ENCODE measurements at places on chromosomes 16 and 17.
A peak's percentile ranks its signal among the peaks of the same experiment; 100 is the strongest.

DNA sequence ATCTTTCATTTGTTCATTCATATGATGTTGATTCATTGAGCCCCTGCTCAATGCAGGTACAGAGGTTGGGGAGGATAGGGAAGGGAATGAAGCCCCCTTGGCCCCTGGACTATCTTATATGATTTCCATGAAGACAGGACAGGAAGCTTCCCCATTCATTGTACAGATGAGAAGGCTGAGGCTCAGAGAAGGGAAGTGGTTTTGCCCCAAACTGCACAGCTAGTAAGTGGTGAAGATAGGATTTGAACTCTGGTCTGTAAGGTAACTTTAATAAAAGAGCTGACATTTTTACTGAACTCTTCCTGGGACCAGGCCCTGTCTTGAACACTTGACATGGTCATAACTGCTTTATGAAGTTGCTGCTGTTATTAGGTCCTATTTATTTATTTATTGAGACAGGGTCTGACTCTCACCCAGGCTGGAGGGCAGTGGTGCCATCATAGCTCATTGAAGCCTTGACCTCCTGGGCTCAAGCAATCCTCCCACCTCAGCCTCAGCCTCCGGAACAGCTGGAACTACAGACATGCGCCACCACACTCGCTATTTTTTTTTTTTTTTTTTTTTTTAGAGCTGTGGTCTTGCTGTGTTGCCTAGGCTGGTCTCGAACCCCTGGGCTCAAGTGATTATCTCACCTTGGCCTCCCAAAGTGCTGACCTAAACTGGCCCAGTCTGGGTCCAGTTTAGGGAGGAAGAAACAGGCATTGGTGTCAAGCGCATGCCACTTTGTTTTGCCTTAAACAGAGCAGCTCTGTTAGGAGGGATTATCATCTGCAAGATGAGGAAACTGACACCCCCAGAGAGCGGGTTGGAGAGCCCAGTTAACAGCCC lies 5.0 kb downstream of the CTF1 start:
- H3K27me3 ChIP-seq, result no peaks in the 10 kb centered on the region
- DNase-seq, result no peak
- peak overlapping the region; percentile 74 for H3K27ac ChIP-seq
- H3K4me1 ChIP-seq, result peaks cover 52% of the 10 kb centered on the region

- no peak for DNase-seq
- peaks cover 19% of the 10 kb centered on the region for H3K4me1 ChIP-seq
- no peaks in the 10 kb centered on the region for H3K27me3 ChIP-seq
- H3K36me3 ChIP-seq, result no peaks in the 10 kb centered on the region
- no peak overlapping the region for H3K4me3 ChIP-seq
Measured at GRCh38 chr17:49894761-49895160, 46.9 kb upstream of the TAC4 start.

- H3K27ac ChIP-seq, result no peak overlapping the region
- no peaks in the 10 kb centered on the region for H3K27me3 ChIP-seq
- no peaks in the 10 kb centered on the region for H3K36me3 ChIP-seq
- no peak overlapping the region for H3K4me3 ChIP-seq
- DNase-seq, result no peak
Measured at GRCh38 chr16:9929836-9930235, 252.4 kb downstream of the GRIN2A start.

DNA sequence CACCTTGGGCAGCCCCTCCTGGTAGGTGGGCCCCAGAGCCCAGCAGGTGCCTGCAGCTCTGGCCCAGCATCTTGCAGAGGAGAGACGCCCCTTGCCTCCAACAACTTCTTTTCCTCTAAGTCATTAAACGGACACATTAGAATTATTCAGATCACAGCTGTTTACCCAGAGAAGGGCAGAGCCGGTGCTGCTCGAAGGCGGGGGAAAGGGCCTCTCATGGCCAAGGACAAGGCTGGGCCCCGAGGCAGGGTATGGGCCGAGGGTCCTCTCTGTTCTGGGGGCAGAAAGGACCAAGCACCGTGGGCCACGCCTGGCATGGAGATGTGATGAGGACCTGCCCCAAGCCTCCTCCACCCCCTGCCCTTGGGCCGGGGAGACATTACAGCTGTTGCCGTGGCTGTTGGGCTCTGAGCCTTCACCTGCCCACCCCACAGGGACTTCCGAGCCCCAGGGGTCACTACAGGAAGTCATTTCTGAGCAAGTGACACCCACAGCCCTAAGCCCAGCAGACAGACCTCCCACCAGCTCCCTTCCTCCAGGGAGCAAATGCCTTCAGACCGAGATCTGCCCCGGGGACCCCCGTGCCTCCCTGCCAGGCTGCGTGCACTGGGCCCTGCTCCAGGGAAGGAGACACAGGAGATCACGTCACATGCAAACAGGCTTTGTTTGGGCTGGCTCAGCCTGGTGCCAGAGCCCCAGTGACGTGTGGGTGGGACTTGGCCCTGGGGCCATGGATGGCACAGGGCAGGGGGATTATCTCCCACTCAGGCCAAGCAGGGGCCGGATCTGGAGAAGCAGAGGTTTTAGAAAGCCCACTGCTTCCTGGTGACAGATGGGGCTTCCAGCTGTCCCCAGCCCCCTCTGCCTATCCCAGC lies 699 bp upstream of the PVALEF start:
- peaks cover 6% of the 10 kb centered on the region for H3K4me1 ChIP-seq
- no peak for DNase-seq
- H3K4me3 ChIP-seq, result no peak overlapping the region
- no peaks in the 10 kb centered on the region for H3K36me3 ChIP-seq
- H3K27ac ChIP-seq, result peak overlapping the region; percentile 29
- H3K27me3 ChIP-seq, result peaks cover 5% of the 10 kb centered on the region

- H3K4me1 ChIP-seq, result no peaks in the 10 kb centered on the region
- H3K4me3 ChIP-seq, result no peak overlapping the region
- H3K36me3 ChIP-seq, result no peaks in the 10 kb centered on the region
Measured at GRCh38 chr16:1146409-1146808, 6.5 kb upstream of the CACNA1H start.

DNA sequence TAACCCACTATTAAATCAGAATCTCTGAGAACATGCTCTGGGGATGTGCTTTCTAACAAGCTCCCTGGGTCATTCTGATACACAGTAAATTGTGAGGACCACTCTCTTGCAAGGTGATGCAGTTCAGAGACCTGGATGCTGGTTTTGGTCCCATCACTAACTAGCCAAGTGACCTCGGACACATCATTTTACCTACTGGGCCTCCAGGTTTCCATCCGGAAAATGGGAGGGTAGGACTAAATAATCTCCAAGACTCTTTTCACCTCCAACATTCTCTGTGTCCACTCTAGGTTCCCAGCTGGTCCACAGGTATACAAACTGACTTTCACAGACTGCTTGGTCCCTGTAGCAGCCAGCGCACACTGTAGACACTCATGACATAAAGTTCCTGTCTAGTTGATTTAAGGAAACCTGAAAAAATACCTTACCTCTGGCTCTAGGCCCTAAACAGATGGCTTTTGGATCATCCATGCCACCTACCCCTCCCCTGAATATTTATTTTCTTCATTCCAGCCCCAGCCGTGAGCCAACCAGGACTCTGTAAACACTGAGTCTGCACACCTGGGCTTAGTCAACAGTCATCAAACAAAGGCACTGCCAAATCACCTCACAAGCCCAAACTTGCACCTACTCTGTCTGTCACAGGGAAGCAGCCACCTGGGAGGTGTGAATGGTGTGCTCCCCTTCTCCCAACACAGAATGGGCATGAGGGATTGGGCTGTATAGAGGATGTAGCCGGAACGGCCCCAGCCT lies 51.3 kb upstream of the MRPS23 start:
- DNase-seq, result no peak
- no peak overlapping the region for H3K4me3 ChIP-seq
- no peaks in the 10 kb centered on the region for H3K27me3 ChIP-seq
- peaks cover 95% of the 10 kb centered on the region for H3K4me1 ChIP-seq
- H3K36me3 ChIP-seq, result no peaks in the 10 kb centered on the region

DNA sequence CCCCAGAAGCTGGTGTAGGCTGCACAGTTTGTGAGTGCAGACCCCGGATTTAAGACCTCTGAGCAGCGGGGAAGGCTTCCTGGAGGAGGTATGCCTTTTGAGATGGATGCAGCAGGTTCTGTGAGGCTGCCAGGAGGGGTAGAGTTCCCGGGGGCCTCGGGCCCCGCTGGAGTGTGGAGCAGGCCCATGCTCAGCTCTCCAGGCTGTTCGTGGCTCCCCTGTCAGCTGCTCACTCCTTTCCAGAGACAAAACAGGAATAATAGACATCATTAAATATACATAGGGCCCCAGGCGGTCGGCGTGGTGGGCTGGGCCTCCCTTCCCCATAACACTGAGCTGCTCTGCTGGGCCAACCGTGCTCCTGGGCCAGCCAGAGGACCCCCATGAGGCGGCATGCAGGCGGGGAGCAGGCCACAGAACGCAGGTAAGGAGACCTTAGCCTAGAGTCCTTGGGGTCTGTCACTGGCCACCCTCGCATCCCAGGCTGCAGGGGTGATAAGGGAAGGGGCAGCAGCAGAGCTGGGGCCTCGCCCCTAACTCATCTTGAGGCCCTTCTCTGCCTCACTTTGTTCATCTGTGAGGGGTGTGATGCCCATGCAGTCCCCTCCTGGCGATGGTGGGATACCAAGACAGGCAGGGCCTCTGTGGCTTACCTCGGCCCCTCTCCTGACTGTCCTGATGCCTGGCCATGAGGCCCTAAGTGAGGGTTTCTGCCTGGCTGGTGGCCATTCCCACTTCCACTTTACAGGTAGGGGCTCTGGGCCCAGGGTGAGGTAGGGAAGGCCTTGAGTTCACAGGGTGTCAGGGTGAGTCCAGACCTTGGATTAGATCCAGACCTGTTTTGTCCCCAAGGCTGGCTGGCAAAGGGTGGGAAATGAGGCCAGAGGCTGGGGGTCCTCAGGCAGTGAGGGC lies at the start of gene MYO15A:
Gene MYO15A, plus strand, starts transcription at position 356 of the 912 bp plus-strand sequence. CDS start 10,045 bp downstream, outside the sequence.
- DNase-seq, result no peak
- H3K27me3 ChIP-seq, result no peaks in the 10 kb centered on the region
- peaks cover 12% of the 10 kb centered on the region for H3K36me3 ChIP-seq
- no peak within 1 kb of the TSS for H3K27ac ChIP-seq
- no peak within 1 kb of the TSS for H3K4me3 ChIP-seq

- H3K4me3 ChIP-seq, result peak overlapping the region; percentile 79
- peak overlapping the region; percentile 92 for H3K27ac ChIP-seq
- DNase-seq, result no peak
- H3K27me3 ChIP-seq, result peaks cover 28% of the 10 kb centered on the region
- no peaks in the 10 kb centered on the region for H3K36me3 ChIP-seq
Measured at GRCh38 chr16:54928016-54928356, 2.7 kb upstream of the IRX5 start.

DNA sequence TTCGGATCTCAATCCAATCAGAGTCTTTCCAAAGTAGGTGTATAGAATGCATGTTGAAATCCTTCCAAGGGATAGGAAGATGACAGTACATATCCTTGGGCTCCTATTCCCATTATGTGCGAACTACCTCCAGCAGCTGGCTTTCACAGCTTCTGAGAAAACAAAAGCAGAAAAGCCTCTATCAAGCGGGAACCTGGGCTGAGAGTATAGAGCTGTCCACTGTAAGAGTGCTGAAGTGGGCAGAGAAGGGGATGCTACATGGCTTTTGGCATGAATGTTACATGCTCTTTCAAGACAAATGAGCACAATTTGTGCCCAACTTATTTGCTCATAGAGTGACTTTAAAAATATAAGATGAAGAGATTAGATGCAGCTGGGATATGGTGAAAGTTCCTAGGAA lies 993.5 kb downstream of the CDH8 start:
- DNase-seq, result no peak
- no peaks in the 10 kb centered on the region for H3K4me1 ChIP-seq
- no peak overlapping the region for H3K27ac ChIP-seq
- H3K4me3 ChIP-seq, result no peak overlapping the region
- H3K27me3 ChIP-seq, result no peaks in the 10 kb centered on the region

DNA sequence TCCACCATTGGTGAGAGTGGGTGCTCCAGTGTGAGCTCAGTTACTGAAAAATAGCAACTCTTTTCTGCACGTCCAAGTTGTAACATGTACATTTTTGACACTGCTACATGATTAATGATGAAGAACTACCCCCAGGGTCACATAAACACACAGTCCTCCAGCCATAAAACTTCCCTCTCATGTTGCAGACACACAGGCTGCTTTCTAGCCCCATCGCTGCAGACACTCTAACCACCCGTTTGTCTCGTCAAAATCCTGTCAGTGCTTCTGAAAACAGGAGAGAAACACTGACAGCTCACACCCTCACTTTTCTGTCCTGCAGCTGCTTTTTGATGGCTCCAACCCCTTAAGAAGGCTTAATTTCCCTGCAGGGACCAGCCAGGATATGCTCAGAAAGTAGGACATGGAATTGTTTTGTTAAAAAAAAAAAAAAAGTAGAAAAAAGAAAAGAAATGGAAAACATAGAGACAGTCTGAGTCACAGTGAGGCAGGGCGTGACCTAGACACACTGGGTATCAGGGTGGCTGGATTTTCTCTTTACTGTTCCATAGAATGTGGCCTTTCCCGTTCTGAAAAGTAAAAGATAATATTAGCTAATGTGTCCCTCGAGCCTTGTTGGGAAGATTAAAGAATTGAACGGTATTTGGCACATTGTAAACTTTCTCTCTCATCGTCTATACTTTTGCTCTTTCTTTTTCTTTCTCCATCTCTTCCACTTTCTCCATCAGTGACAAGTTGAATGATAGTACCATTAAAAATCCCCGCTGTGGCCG lies 20.7 kb upstream of the CCL5 start:
- H3K4me1 ChIP-seq, result peaks cover 5% of the 10 kb centered on the region
- peaks cover 4% of the 10 kb centered on the region for H3K27me3 ChIP-seq
- no peak overlapping the region for H3K4me3 ChIP-seq
- DNase-seq, result no peak
- H3K36me3 ChIP-seq, result no peaks in the 10 kb centered on the region
- H3K27ac ChIP-seq, result no peak overlapping the region

GRCh38 chr17:50672831-50673551 lies 34.7 kb downstream of the ANKRD40 start:
- H3K36me3 ChIP-seq, result no peaks in the 10 kb centered on the region
- no peak for DNase-seq
- no peak overlapping the region for H3K4me3 ChIP-seq
- peaks cover 49% of the 10 kb centered on the region for H3K4me1 ChIP-seq
- H3K27me3 ChIP-seq, result no peaks in the 10 kb centered on the region

- peaks cover 32% of the 10 kb centered on the region for H3K4me1 ChIP-seq
- H3K4me3 ChIP-seq, result peak overlapping the region; percentile 70
- peaks cover 25% of the 10 kb centered on the region for H3K36me3 ChIP-seq
Measured at GRCh38 chr16:70380919-70381603, 34.4 kb downstream of the DDX19A start.

DNA sequence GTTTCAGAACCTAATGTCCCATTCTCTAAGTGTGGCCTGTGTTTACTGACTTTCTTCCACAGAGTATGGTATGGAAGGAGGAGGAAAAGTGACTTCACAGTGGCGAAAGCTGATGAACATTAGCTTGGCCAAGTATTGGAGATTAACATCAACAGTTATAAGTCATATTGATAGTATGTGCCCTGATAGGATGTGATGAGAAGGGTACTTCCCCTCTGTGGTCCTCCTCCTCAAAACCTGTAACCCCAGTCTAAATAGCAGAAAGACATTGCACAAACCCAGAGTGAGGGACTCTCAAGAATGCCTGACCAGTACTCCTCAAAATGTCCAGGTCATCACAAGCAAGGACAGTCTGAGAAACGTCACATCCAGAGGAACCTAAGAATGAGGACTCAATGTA lies 73.1 kb downstream of the CLEC16A start:
- DNase-seq, result no peak
- no peaks in the 10 kb centered on the region for H3K27me3 ChIP-seq
- peak overlapping the region; percentile 37 for H3K27ac ChIP-seq

GRCh38 chr17:82011617-82012187 lies 11.0 kb downstream of the CENPX start:
- no peaks in the 10 kb centered on the region for H3K36me3 ChIP-seq
- peaks cover 7% of the 10 kb centered on the region for H3K4me1 ChIP-seq
- H3K4me3 ChIP-seq, result no peak overlapping the region
- DNase-seq, result no peak
- no peak overlapping the region for H3K27ac ChIP-seq

GRCh38 chr17:3573246-3574100 lies 15.9 kb upstream of the TRPV3 start:
- no peak overlapping the region for H3K27ac ChIP-seq
- H3K4me1 ChIP-seq, result no peaks in the 10 kb centered on the region
- no peaks in the 10 kb centered on the region for H3K36me3 ChIP-seq
- DNase-seq, result no peak
- H3K4me3 ChIP-seq, result no peak overlapping the region
- no peaks in the 10 kb centered on the region for H3K27me3 ChIP-seq

Data from esophagus squamous epithelium (tissue), 5 donors.